ENCODE measurements at places on chromosomes 2 and 18.

DNA sequence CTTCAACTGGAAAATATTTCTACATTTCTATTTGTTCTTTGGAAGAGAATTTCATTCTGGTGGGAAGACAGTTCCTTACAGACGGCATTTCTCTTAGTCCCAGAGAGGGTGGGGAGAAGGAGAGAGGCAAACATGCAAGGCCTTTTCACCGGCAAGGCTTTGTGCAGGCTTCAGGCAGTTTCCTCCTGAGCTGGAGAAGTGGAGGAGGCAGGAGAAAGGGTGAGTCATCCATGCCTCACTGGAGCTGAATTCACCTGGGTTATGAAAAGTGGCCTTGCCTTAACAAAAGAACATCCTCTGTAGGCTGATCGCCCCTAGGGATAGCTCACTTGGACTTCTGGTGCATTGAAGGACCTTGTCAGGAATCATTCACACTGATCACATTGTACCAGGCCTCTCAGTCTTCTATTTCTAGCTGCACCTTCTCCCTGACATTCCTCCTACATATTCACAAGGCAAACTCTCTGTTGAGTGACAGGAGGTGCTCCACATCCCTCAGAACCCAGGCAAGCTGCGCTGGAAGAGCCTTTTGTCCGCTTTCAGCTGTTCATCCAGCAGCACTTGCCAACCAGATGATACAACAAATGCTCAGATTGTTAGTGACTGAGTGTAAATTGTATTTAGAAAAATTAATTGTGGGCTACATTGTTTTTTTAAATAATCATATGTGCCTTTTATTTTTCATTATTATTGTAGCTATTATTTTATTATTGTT is 796.1 kb downstream of the DCDC2C start:
- no peak for DNase-seq

- peak; percentile 37 for DNase-seq
Observed at GRCh38 chr2:216059233-216059834, 22.3 kb downstream of the PECR start.

GRCh38 chr18:7691206-7691605 is 124.1 kb downstream of the PTPRM start:
- no peak for DNase-seq

GRCh38 chr2:183229386-183229785 is 105.1 kb downstream of the NUP35 start:
- DNase-seq: no peak

DNA sequence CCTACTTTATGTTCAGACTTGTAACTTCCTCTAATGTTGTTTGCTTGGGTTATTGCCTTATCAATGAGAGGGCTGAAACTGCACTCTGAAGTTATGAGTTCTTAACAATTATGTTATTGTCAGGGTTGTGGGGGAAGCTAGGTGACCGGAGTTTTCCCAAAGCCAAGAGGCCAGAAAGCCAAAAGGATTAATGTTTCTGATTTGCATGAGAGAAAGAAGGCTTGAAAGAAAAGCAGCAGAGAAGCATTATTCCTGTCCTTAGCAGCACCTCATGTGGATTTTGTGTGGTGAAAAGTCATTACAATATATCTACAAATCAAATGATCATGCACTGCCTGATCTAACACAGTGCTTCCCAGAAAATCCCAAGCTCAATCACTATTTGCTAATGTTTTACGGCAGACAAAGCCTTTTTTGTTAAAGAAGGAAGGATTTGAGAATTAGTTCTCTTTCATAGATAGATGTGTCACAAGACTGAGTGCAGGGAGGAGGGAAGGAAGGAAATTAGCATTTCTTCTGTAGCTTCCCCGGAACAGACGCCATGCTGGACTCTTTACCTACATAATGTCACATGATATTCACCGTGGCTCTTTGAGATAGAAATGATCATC is 203.2 kb downstream of the ALK start:
- DNase-seq: no peak

Measured in MM.1S (cell line).